CD4-positive, alpha-beta T cell (primary cell): ENCODE measurements at places on chromosomes 3 and 15. TPM values are rescaled to one million over a fixed set of nuclear protein-coding genes. Genes with fewer than 3 reads are reported as not detected.

Gene CEP70
- 21.5 TPM for total RNA-seq

Gene RAD51
- total RNA-seq: 1.5 TPM

Gene NTRK3
- total RNA-seq: not detected

GRCh38 chr3:124223853-124224252, 231.9 kb upstream of the ROPN1 start:
- H3K4me1 ChIP-seq: no peaks in the 10 kb centered on the region
- DNase-seq: no peak
- H3K27ac ChIP-seq: no peak overlapping the region
- no peak overlapping the region for H3K4me3 ChIP-seq
- H3K36me3 ChIP-seq: no peaks in the 10 kb centered on the region

DNA sequence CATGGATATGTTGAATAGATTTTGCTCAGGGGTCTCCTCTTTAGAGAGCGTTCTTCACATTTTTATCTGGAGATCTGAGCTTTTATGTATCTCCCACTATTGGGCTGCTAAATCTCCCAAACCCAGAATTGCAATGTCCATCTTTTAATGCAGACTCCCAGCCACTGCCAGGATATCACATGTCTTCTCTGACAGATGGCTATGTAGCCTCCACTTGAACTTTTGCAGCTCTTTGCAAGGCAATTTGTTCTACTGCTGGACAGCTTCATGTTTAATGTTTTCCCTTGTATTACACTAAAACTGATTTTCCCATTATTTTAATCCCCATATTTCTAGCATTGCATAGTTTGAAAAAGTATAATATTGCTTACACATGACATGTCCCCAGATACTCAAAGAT, 177.2 kb downstream of the LPP start:
- H3K36me3 ChIP-seq: no peaks in the 10 kb centered on the region
- H3K4me1 ChIP-seq: peaks cover 3% of the 10 kb centered on the region
- no peak overlapping the region for H3K27ac ChIP-seq
- DNase-seq: no peak
- H3K4me3 ChIP-seq: no peak overlapping the region

GRCh38 chr3:48702320-48702920, 14.6 kb downstream of the IP6K2 start:
- H3K4me1 ChIP-seq: peaks cover 38% of the 10 kb centered on the region
- no peak overlapping the region for H3K27ac ChIP-seq
- DNase-seq: no peak

DNA sequence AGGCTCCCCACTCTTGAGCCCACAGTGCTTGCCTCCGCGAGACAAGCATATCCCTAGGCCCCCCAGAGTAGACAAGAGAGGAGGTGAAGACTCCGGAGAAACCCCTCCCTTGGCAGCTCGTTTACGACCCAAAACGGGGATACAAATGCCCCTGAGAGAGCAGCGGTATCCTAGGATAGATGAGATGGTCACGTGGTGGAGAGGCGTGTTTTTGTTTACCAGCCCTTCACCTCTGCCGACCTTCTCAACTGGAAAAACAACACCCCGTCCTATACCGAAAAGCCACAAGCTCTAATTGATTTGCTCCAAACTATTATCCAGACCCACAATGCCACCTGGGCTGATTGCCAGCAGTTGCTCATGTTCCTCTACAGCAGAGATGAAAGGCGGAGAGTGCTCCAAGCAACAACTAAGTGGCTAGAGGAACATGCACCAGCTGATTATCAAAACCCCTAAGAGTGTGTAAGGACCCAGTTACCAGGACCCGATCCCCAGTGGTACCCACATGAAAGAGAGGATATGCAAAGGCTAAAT, 99.5 kb upstream of the OSBPL11 start:
- no peaks in the 10 kb centered on the region for H3K27me3 ChIP-seq
- H3K36me3 ChIP-seq: no peaks in the 10 kb centered on the region
- no peak overlapping the region for H3K4me3 ChIP-seq
- H3K27ac ChIP-seq: no peak overlapping the region
- DNase-seq: no peak

- H3K4me1 ChIP-seq: peaks cover 40% of the 10 kb centered on the region
- peak overlapping the region; percentile 79 for H3K4me3 ChIP-seq
- H3K27me3 ChIP-seq: no peaks in the 10 kb centered on the region
- peak overlapping the region; percentile 86 for H3K27ac ChIP-seq
Measured at GRCh38 chr3:119240101-119240590, 532 bp downstream of the B4GALT4 start.

DNA sequence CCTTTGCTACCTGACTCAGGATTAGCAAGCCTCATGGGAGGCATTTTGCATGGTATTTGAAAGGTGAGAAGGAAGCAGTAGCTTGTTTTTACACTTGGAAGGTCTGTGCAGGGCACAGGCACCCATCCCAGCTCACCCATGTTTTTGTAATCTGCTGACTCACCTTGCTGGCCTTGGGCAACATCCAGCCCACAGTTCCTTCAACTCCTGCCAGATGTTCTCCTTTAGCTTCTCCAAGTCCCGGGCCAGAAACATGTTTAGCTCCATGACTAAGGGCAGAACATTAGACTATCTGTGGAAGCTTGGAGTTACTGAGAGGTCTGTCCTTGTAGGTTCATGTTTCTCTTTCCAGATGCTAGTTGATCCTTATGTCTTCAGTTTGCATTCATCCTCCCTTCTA, 12.4 kb upstream of the ZNF770 start:
- no peaks in the 10 kb centered on the region for H3K27me3 ChIP-seq
- H3K36me3 ChIP-seq: no peaks in the 10 kb centered on the region
- H3K4me1 ChIP-seq: no peaks in the 10 kb centered on the region

- peaks cover 24% of the 10 kb centered on the region for H3K27me3 ChIP-seq
- peaks cover 3% of the 10 kb centered on the region for H3K4me1 ChIP-seq
- H3K27ac ChIP-seq: no peak overlapping the region
- no peak for DNase-seq
- H3K4me3 ChIP-seq: no peak overlapping the region
Measured at GRCh38 chr15:101496198-101496986, 6.9 kb upstream of the PCSK6 start.

DNA sequence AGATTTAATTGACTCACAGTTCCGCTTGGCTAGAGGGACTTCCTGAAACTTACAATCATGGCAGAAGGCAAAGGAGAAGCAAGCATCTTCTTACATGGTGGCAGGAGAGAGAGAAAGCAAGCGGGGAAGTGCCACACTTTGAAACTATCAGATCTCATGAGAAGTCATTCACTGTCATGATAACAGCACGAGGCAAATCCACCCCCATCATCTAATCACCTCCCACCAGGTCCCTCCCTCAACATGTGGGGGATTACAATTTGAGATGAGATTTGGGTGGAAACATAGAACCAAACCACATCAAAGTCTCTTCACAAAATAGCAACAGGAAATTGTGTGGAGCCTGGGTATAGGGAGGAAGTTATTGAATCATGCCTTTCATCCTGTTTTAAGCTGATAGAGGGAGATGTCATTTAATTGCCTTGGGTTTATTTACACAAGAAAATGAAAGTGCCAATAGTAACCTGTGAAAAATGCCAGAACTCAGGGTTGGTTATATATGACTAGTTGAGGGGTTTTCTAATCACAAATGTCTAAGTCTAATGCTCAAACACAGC, 624.8 kb upstream of the LMCD1 start:
- no peaks in the 10 kb centered on the region for H3K36me3 ChIP-seq
- DNase-seq: peak; percentile 79
- peak overlapping the region; percentile 8 for H3K27ac ChIP-seq
- H3K27me3 ChIP-seq: no peaks in the 10 kb centered on the region

DNA sequence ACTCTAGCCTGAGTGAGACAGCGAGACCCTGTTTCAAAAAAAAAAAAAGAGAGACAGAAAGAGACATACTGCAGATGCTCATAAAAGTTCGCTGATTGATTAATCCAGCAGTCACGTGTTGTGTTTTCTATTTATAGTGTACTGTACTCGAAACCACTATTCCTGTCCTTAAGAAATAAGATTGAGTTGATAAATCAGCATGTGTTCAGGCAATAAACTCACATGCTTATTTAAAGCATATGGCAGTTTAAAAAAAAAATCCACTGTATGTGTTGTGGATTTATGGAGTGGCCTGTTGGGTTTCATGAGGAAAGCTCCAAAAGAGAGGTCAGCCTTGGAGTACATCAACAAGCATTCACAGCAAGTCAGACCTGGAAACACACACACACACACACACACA, 17.7 kb downstream of the RPL22L1 start:
- no peak for DNase-seq
- no peaks in the 10 kb centered on the region for H3K36me3 ChIP-seq
- no peak overlapping the region for H3K27ac ChIP-seq
- no peaks in the 10 kb centered on the region for H3K27me3 ChIP-seq
- no peaks in the 10 kb centered on the region for H3K4me1 ChIP-seq

DNA sequence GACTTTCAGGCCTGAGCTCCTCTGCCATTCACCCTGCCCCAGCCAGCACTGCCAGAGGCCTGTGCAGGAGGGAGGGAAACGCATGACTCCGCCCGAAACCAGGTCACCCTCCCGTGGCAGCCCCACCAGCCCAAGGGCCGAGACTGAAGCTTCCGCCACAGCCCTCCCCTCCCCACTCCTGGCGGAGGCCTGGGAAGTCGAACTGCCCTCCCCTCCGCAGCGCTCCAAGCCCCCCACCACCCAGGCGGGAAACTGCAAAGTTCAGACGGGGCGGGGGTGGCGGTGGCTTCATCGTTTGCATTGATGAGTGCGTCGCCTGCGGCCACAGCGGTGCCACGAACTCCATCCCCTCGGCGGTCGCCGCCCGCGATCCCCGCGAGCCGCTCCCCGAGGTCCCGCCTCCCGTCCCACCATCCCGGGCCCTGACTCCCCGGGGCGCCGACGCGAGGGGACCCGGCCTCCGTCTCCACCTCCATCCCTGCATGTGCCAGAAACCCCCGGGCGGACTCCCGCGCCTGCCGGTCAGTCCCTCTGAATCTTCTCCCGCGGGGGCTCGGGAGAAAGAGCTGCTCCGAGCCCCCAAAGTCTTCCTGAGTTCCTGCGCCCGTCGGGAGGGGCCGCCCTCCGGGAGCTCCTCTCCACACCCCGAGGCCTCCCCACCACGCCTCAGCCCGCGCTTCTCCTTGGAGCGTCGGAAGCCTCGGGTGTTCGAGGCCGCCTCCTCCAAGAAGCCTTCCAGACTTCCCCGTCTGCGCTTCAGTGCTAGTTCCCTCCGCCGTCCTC, 698 bp downstream of the MELTF start:
- H3K4me3 ChIP-seq: peak overlapping the region; percentile 59
- no peak for DNase-seq
- H3K4me1 ChIP-seq: peaks cover 20% of the 10 kb centered on the region
- H3K36me3 ChIP-seq: no peaks in the 10 kb centered on the region
- no peak overlapping the region for H3K27ac ChIP-seq

- no peaks in the 10 kb centered on the region for H3K4me1 ChIP-seq
- H3K27ac ChIP-seq: no peak overlapping the region
- H3K27me3 ChIP-seq: peaks cover 6% of the 10 kb centered on the region
Measured at GRCh38 chr15:57332326-57332725, 44.0 kb upstream of the CGNL1 start.

- H3K4me3 ChIP-seq: no peak overlapping the region
- no peaks in the 10 kb centered on the region for H3K27me3 ChIP-seq
- no peaks in the 10 kb centered on the region for H3K4me1 ChIP-seq
- H3K36me3 ChIP-seq: no peaks in the 10 kb centered on the region
- no peak overlapping the region for H3K27ac ChIP-seq
Measured at GRCh38 chr3:65030847-65031463, 343.2 kb upstream of the ADAMTS9 start.

GRCh38 chr3:111763968-111764367, 95.1 kb upstream of the PHLDB2 start:
- no peaks in the 10 kb centered on the region for H3K27me3 ChIP-seq
- H3K4me3 ChIP-seq: no peak overlapping the region
- no peak overlapping the region for H3K27ac ChIP-seq
- no peak for DNase-seq
- no peaks in the 10 kb centered on the region for H3K36me3 ChIP-seq
